ENCODE measurements at places on chromosomes 5 and 9.

GRCh38 chr9:16642421-16643109, 227.9 kb downstream of the BNC2 start:
- no peak for DNase-seq

DNA sequence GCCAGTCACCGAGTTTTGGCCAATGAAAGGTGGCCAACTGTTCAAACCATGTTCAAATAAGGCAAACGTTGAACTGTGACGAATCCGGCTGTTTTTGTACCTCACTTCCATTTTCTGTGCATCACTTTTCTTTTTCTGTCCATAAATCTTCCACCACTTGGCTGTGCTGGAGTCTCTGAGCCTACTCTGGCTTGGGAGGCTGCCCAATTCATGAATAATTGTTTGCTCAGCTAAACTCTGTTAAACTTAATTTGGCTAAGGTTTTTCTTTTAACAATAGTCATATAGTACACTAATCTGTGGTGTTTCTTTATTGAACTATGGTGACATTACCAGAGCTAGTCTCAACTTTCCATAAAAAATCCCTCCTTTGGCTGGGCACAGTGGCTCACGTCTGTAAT, 11.3 kb downstream of the NIM1K start:
- no peak for DNase-seq

DNA sequence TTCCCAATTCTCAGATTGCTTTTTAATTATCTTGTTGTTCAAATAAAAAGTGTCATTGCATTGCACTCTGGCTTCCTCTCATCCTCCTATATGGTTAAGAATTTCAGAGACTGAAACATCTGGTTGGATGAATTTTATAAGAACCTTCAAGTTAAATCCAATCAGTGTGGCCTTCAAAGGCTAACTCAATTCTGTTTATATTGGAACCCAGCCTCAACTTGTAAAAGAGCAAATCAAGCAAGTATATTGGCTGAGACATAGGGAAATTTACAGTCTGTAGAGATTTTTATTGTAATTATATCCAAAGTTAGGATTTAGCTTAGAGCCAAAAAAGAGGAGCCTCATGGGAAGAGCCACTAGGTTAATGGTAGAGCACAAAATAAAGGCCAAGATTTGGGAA, 159.9 kb upstream of the FER start:
- DNase-seq: no peak

DNA sequence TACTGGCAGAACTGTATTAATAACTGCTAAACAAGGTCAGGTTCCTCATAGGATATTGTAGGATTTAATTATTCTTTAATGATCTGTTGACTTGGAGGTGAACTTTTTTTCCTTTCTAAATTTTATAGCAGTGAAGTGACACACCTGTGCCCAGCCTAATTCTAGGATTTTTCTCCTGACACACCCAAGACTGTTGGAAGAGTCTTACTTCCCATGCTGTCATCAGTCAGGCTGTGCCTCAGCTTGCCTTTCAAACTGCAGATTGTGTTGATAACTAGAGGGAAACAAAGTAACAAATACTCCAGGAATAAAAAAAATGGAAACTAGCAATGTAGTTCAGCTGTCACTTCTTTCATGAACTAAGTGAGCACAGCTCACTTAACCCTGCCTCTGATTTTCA, 22.0 kb downstream of the OTULIN start:
- no peak for DNase-seq

- no peak for DNase-seq
Observed at GRCh38 chr5:158054223-158055110, 195.5 kb upstream of the CLINT1 start.

GRCh38 chr5:540071-540905, 16.0 kb upstream of the SLC9A3 start:
- no peak for DNase-seq

DNA sequence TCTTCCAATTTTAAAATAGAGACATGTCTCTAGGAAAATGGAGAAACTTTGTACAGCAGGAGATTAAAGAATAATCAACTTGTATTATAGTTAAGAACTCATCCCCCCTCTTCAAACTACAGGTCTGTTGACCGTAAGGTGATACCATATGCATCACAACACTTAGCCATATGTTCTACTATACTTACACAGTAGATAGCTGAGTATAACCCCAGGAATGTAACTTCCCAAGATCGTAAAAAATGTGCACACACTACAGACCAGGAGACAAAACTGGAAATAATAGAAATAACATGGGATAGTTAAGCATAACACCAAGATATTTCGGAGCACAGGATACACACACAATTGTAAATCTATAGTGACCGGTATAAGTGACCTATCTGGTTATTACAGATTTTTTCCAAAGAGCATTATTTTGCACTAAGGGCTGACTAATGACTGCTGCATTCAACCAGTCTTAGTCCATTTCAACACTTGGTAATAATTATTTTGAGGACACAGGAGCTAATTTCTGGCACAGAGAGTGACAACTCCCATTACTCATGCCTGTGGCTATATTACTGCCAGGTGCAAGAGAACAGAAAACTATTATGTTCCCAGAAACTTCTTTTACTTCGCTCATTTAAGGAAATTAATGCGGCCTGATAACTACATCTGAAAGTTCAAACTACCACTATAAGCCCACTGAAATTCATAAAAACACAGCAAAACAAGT, 15.4 kb upstream of the ZNF622 start:
- no peak for DNase-seq

DNA sequence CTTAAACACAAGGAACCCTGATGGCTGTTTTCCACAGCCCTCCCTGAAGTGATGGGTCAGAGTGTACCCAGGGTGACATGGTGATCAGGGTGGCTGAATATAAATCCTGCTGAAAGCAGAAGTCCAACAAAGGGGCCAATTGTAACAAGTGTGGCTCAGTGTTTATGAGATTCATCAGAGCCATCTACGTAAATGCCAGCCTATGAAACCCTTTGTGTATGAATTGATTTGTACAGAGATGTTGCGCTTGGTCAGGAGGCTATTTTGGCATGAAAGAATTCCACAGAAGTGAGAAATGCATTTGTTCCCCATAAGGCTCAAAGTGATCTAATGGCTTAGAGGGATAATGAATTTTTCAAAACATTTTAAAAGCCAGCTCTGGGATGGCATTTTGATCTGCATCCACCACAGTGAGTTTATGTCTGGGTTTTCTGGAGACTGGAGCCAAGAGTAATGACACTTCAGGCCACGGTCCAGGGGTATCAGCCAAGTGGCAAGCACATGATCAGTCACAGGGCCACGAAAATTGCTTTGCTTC, 12.4 kb downstream of the PRUNE2 start:
- DNase-seq: no peak

DNA sequence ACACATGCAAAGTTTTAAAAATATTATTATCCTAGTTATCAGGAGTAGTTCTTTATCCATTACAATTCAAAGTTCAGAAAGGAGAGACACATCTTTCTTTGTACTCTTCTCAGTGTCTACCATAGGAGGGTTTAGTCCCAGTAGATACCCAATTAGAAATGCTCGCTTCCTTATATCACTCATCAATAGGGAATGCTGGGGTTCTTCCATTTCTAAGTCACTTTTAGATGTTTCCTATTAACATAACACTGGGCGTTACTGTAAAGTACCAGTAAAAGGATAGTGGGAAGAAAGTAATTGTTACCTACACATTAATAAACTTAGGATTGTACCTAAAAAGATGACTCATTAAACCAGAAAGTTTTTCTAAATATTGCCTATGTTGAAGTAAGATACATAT, 348.3 kb upstream of the CDH6 start:
- DNase-seq: no peak

DNA sequence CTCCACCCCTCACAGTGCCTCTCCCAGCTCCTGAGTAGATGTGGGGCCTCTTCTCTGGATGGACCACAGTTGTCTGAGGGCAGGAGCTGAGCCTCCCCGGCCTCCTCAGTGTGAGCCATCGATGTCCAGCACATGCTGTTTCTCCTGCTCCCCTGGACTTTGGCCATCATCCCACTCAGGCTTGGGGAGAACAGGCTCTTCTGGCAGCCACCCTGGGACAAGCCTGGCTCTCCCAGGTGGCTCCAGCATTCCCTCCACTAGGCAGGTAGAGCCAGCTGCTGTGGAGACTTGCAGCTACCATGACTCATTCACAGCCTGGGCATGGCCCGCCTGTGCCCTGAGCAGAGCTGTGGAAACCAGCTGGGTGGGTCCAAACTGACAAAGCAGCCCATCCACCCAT, 77.0 kb downstream of the CSNK1A1 start:
- no peak for DNase-seq

DNA sequence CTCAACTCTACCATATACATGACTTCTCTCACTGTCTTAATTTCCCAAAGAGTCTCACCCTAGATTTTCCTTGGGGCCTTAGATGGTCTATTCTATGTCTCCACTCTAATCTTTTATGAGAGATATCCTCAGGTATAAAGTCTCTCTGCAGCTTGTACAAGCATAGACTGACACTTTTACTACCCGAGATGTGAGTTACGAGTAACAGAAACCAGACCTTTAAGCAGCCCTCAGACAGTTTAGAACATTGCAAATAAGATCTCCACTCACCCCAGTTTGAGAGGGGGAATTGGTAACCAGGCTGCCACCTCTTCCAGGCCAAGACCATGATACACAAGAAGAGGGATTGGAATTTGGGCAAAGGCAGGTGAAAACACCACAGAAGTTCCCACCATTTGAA, 542.5 kb downstream of the TLE4 start:
- no peak for DNase-seq

DNA sequence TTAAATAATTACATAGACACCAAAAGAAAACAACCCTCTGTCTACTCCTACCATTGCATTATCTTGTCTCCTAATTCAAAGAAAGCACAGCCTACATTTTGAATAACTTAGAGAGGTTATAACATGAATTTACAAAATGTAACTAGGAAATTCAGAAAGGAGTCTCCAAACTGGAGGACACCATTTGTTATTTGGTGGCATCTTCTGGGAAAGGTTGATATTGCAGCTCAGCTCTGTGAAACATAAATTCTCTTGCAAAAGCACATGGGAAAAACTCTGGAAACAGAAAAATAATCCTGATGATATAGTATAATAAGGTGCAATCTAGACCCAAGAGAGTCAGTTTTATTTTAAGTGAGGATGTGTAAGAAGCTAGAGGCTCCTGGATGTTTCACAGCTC, 215.3 kb downstream of the MLLT3 start:
- no peak for DNase-seq

GRCh38 chr9:34547960-34548611, 25.3 kb upstream of the ENHO start:
- peak; percentile 30 for DNase-seq

- no peak for DNase-seq
Observed at GRCh38 chr5:116249648-116250047, 164.8 kb downstream of the COMMD10 start.

DNA sequence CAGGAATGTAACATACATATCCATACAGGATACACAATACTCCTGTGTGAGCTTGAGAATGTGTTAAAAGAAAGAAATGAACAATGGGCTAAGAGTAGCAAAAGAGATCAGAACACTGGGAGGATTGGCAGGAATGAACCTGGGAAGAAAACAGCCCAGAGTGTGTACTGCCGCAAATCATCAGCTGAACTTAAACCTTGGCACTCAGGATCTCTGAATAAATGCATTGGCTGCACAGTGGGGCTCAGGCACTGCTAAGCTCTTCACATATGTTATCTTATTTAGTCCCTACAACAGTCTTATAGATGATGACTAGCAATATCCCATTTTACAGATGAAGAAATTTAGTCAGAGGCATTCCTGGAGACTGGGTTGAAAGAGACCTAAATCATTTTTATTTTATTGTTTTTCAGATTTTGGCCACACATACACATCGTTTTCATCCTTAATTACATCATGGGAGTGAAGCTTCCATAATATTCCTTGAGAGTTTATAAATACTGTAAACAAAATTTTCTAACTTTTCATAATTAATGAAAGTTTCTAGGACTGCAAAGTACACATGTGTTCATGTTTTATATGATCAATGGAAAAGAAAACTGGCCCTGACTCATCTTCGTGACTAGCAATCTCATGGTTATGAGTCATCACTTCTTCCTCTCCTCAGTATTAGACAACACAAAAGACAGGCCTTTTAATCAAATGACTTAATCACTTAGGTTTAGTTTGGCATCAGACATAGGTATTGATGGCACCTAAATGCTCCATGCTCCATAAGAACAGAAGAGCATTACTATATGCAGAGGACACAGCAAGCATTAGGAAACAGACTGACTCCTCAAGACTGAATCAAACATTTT, 59.2 kb downstream of the CDH18 start:
- no peak for DNase-seq

- DNase-seq: no peak
Observed at GRCh38 chr5:150703762-150704161, 2.9 kb upstream of the RBM22 start.

DNA sequence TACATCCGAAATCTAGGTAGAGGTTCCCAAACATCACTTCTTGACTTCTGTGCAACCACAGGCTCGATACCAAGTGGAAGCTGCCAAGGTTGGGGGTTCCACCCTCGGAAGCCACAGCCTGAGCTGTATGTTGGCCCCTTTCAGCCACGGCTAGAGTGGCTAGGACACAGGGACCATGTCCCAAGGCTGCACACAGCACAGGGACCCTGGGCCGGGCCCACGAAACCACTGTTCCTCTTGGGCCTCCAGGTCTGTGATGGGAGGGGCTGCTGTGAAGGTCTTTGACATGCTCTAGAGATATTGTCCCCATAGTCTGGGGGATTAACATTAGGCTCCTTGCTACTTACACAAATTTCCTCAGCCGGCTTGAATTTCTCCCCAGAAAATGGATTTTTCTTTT, 460.6 kb downstream of the ISL1 start:
- no peak for DNase-seq

DNA sequence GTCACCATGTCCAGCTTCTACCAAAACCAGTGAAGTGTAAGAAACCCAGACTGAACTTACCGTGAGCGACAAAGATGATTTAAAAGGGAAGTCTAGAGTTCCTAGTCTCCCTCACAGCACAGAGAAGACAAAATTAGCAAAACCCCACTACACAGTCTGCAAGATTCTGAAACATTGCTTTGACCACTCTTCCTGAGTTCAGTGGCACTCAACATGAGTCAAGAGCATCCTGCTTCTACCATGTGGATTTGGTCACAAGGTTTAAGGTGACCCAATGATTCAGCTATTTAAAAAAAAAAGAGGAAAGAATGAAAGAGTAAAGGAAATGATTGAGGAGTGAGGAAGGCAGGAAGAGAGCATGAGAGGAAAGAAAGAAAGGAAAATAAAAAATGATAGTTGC, 19.8 kb downstream of the IL7R start:
- no peak for DNase-seq

DNA sequence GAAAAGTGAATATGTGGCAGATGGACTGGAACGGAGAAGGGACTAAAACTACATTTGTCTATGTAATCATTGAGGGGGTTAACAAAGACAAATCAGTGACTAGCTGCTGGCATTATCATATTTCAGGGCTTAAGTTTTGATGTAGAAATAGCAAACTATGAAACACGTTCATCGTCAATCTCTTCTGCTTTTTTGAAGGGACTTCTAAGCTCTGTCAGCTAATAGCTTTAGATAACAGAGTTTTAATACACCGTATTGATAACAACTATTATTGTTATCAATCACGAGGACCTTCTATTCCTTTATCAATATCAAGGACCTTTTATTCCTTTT, 38.9 kb upstream of the MRPS30 start:
- no peak for DNase-seq
